Epithelial cell of esophagus (primary cell): ENCODE measurements at places on chromosomes 16 and 17.

- no peak for DNase-seq
Observed at GRCh38 chr17:20774472-20775135, 195.1 kb downstream of the CDRT15L2 start.

GRCh38 chr16:57479205-57479975, 6.9 kb downstream of the DOK4 start:
- peak; percentile 21 for DNase-seq

DNA sequence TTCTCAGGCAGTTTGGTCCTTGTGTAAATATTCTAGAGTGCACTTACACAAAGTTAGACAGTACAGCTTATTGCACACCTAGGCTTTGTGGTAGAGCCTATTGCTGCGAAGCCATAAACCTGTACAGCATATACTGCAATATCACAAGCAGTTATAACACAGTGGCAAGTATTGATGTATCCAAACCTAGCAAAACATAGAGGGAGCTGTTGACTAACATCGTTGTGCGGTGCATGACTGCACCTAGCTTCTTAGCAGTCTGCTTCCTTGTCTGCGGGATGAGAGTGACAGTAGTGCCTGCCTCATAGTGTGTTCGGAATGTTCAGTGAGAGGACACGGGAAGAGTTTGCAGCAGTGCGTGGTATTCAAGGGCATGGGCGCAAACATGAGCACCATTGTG, 78.9 kb downstream of the MPRIP start:
- DNase-seq: peak; percentile 16

GRCh38 chr17:79248843-79249493, 174.3 kb downstream of the ENGASE start:
- no peak for DNase-seq

- peak; percentile 84 for DNase-seq
Observed at GRCh38 chr17:75774991-75775668, 9.5 kb upstream of the UNK start.

DNA sequence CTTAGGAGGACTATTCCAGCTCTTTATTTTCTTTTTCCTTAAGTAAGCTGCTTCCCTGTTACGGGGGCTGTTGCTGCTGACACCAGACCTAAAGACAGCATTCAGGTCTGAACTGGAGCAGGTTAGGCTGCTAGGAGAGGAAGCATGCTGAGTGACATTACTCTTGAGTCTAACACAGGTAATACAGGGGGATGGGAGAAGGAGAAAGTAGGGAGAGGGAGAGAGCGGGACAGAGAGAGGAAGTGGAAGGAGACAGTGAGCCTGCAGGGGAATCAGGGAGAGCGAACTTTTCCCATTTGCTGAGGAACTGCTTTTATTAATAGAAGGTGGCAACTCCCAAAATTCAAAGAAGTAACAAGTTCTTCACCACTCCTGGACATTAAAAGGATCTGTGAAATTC, 130.9 kb downstream of the PARN start:
- no peak for DNase-seq

GRCh38 chr17:17744116-17744515, 62.9 kb downstream of the RAI1 start:
- DNase-seq: no peak

DNA sequence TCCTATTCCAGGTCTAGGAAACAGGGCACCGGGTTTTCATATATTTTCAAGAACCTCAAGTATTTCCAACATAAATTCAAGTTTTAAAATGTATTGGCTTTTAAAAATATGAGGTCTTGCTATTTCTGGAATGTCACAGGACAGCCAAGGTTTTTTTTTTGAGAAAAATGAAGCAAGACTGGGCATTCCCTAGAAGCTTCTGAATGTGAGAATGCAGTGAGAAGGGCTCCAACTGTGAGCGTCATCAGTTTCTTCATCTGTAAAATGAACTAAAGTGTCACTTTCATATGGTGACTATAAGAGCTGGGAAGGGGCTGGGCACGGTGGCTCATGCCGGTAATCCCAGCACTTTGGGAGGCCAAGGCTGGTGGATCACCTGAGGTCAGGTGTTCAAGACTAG, 455.8 kb upstream of the MAF start:
- no peak for DNase-seq

GRCh38 chr16:79628501-79628975, 28.0 kb upstream of the MAF start:
- DNase-seq: peak; percentile 78

GRCh38 chr17:8857919-8858318, 9.6 kb downstream of the PIK3R6 start:
- peak; percentile 43 for DNase-seq

- no peak for DNase-seq
Observed at GRCh38 chr17:77513045-77513444, 372.3 kb downstream of the SEC14L1 start.

GRCh38 chr17:29836643-29837042, 93.4 kb downstream of the SSH2 start:
- DNase-seq: no peak

GRCh38 chr17:20189979-20190378, 180.8 kb downstream of the SPECC1 start:
- no peak for DNase-seq

DNA sequence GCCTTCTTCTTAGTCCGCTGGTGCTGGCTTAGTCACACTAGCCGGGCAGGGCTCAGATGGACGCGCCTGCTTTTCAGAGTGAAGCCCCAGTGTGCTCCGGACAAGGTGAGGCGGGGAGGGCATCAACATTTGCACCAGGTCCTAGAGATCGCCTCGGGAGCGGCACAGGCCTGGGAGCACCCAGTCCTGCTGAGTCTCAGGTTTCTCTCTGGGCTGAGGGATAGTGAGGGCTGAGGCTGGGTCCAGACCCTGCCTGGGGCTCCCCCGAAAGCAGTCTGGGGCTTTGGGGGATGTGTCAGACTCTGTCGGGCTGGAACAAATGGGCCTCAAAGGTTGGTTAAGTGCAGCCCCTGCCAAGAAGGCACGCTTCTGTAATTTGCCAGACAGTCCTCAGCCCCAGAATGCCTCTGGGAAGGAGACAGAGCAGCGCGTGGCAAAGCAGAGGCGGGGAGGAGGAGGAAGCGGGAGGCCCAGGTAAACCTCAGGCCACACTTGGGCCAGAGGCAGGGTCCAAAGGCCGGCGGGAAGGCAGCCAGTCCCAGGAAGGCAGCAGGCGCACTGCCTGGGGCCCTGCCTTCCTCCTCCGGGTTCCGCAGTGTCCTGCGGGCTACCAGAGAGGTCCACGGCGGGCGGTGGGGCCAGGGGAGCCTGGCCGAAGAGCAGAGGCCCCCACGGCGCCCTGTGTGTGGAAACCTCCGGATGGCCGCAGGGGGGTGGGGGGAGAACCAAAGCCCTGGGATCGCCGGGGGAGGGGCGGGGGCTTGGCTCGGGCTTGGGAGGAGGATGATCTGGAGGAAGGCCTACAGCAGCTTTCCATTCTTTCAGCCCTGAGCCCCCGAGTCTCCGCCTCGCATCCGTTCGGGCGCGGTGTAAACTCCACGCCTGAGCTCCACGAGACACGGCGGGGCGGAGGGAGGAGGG, 39.5 kb upstream of the ATP2A3 start:
- no peak for DNase-seq

DNA sequence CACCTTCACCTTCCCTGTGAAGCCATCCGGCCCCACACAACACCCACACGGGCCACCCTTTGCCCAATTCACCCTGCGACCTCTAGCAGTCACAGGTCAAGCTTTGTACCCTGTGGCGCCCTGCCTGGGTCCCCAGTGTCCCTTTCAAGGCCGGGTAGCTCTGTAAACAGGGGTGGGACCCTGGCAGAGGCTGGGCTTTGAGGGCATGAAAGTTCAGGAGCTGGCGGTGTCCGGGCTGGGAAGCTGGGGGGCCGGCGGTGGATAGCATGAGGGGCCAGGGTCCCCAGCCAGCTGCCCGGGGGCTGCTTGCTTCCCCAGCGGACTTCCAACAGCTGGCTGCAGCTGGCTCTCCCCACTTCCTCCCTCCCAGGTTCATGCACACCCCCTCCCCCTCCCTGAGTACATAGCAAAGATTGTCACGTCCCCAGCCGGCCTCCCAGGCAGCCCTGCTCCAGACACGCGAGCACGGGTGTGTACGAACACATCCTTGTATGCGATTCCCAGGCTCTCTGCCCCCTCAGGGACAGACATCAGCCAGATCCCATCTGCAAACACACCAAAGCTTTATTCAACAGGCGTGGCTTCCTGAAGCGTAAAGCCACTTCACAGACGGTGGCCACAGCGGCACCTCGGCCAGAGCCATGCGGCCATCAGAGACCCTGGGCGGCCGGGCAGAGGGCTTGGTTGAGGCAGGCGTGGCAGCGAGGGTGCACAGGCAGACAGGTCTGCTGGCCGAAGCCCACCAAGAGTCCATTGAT, 8.2 kb downstream of the NTHL1 start:
- DNase-seq: peak; percentile 43

DNA sequence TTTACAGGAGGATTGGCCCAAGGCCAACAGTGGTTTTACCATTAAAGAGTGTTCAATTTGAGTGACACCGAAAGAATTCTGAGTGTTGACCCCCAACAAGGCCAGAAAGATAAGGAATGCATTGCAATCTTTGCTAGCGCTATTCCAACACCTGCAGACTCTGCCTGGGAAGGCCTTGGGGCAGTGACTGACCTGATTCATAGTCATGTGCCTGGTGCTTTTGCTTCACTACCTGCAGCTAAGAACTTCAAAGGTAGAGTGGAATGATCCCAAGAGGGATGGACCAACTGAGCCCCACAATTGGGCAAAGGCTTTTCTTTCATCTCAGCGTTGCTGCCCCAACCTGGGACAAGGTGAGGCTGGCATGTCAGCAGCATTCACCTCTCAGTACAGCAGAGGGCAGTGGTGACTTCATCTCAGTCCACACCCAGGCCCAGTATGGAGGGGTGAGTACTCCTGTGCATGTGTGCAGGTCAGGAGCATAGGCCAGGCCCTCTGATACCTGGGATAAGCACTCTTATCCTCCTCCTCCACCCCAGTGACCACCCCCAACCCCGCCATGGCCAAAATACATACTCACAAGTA, 149.6 kb upstream of the GNAO1 start:
- peak; percentile 50 for DNase-seq

DNA sequence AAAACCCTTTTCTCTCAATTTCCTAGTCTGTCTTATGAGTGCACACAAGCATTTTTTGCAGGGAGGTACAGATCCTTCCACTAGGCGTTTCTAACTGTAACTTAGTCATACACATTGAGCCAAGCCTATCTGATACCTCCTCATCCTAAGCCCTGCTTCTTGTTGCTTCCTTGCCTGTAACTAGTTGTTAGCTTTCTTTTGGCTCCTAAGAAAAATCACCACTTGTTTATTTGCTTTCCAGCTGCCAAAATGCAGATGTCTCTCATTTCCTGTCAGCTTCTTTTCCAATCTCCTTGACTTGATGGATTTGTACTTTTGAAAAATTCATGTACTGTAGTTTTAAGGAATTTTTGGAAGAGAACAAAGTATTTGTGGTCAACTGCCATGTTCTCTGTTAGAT, 73.7 kb downstream of the TNRC6C start:
- DNase-seq: peak; percentile 20

DNA sequence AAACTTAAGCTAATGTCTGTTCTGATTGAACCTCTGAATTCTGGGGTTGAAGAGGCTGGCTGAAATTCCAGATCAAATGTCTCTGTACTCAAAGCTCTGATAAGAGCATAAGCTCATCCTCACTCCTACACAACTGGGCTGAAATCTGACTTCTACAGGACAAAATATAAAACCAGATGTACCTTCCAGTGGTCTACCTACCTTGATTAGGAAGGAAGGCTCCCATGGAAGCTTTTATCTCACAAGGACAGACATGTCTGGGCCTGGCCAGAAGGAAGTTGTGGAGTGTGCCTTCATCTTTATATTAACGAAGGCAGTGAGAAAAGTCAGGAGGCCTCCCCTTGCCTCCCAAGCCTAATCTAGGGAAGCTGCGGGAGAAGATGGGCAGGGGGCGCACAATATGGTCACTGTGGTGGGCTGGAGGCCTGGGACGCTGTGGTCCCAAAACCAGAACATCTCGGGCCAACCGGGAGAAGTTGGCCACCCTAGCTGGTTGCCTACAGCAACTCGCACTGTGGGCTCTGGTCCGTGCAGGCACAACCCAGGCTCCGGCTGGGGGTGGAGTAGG, 55.6 kb upstream of the LRRC37A3 start:
- peak; percentile 58 for DNase-seq

GRCh38 chr16:55907661-55908060, 32.5 kb upstream of the CES5A start:
- no peak for DNase-seq

DNA sequence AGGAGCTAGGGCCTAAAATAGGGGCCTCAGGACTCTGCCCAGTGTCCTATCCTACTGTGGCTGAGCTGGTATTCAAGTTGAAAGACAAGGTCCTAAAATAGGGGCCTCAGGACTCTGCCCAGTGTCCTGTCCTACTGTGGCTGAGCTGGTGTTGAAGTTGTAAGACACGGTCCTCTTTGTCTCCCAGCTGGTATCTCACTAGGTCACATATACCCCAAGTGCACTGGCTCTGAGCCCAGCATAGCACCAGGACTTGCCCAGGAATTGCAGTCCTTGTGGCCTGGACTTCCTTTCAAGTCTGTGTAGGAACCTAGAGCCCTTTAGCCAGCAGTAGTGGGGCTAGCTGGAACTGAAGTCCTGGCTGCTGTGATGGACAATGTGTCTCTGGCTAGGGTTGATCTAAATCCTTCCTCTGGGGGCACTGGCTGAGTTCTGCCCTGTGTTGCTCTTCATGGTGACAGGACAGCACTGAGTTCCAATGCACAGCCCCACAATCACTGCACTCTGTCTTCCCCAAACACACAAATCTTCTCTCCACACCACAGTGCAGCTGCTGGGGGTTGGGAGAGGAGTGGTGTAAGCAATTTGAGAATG, 260.5 kb downstream of the HAPSTR1 start:
- no peak for DNase-seq

DNA sequence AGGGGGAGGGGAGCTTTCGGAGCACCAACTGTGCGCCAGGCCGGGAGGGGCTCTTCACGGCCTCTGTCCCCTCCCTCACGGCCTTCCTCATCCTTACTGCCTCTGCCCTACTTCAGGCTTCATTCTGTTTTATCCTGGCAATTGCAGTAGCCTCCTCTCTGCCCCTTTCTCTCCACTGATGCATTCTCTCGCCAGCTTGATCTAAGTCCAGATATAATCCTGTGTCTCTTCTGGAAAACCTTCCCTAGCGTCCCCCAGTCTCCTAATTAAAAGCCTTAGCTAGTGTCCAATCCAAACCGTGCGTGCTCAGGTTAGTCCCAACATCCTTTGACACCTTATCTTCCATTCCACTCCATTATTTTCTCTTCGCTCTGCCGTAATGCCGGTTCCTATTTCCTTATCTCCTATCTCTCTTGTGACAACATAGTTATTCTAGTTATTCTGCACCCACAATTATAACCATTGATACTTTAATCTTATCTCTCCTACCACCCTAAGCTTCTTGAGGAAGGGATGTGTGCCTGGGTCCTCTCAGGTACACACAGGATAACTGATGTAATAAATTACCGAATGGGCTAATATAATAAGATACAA, 869 bp downstream of the ZNF48 start:
- no peak for DNase-seq

- peak; percentile 60 for DNase-seq
Observed at GRCh38 chr16:83878838-83879237, 20.1 kb upstream of the MLYCD start.

DNA sequence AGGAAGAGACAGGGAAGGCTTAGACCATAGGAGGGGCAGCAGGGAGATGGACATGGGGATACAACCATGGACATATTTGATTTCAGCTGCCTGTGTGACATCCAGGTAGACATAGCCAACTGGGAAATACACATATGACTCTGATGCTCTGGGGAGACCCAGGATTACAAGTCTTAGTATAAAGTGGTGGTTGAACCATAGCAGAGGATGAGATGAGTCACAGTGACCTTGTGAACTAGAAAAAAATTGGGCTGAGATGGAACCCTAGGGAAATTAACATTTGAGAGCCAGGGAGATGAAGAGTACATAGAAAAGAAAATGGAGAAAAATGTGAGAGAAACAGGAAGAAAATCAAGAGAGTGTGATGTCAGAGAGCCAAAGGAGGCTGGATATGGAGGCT, 10.2 kb downstream of the MARCHF10 start:
- no peak for DNase-seq
